Stimulated activated CD8-positive, alpha-beta memory T cell treated with anti-CD3 and anti-CD28 coated beads, Interleukin-12 subunit alpha, Interleukin-12 subunit beta, amount 100 ng/mL, for 4 hours (primary cell): ENCODE measurements at places on chromosomes 1 and 21.

GRCh38 chr1:191022856-191023255, 545.2 kb upstream of the BRINP3 start:
- no peak for DNase-seq

- DNase-seq = no peak
Observed at GRCh38 chr1:76938304-76938703, 71.0 kb downstream of the ST6GALNAC5 start.

DNA sequence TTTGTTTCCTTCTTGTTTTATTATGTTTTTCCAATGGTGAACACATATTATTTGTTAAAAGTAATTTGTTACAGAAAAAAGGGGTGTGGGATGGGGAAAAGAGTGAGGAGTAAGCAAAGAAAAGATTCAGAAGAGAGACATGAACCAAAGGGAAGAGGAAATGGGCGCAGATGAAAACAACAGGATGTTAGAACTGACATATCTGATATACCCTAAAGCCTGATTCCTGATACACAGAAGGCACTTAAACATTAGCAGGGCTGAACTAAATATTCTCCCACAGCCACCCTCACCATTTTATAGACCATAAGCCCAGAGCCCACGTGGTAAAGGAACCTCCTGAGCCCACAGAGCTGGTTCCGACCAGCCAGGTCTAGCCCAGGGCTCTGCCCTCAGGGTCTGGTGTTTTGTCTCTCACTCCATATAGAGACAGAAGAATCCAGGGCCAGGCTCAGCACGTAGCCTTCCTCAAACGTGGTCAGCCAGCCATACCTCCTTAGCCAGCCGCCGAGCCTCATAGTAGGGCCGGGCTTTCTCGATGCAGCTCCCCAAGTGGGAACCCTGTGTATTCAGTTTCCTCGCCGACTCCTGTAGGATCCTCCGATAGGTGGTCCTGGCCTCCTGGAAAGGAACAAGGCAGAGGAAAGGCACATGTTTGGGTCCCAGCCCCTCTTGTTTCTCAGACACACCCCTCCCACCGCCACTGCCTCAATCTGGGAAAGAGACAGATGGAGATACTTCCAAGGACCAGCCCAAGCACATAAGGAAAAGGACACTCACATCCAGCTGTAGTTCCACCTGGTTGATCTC, 9.5 kb downstream of the SH3BP5L start:
- no peak for DNase-seq

GRCh38 chr1:188426561-188426960, 1597.8 kb downstream of the PLA2G4A start:
- DNase-seq = no peak

DNA sequence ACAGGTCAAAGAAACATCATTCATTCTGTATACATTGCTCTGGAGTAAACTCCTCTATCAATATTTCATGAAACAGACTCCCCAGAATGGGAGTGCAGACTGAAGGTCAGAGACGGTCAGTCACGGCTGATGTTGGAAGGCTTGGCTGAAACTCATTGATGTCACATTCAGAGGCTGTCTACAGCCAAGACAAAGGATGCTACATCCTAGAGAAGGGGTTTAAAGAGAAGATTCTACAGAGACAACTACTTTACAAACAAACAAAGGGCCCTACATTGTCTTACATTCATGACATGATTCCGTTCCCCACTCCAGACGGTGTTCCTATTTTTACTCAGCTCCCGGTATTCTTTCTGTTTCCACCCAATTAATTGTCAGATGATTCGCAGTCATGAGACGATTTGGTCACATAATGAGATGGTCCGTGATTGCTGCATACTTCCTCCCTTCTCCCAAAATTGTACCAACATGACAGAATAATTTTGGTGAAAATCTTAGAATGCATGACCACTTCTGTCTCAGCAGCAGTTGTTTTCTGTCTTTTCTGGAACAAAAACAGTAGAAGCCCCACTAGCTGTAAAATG, 73.8 kb upstream of the VAV3 start:
- no peak for DNase-seq

DNA sequence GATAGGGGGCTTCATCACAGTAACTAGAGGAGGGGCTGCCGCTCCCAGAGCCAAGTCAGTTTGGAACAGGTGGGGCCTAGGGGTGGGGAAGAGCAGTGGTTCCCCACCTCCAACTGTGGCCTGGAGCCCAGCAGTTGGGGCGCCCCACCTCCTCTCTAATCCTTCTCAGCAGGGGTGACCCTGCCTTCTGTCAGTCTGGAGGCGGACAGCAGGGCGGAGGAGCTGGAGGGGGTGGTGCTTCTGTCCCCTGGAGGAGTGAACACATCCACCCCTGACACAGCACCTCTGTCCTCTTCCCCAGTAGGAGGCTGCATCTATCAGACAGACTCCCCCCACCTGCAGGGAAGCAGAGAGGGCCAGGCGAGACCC, 73.8 kb downstream of the MRPL37 start:
- DNase-seq = no peak

GRCh38 chr1:64051796-64052195, 151.6 kb upstream of the UBE2U start:
- DNase-seq = no peak

DNA sequence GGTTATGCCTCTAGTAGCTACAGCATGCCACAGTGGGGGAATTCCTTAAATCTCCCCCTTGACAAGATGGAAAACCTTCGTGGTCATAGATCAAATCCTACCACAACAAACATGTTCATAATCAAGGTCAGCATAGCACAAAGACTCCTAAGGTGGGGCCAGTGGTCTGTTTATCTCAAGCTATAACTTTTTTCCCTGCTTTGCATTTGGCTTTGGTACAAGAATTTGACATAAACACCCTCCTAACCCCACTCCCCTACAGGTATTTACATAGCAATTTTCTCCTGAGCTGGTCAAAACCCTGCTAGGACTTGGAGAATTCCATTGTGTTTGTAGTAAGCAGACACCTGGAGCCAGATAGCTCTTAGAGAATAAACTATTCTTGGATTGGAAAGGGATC, 58.5 kb downstream of the HIVEP3 start:
- no peak for DNase-seq

DNA sequence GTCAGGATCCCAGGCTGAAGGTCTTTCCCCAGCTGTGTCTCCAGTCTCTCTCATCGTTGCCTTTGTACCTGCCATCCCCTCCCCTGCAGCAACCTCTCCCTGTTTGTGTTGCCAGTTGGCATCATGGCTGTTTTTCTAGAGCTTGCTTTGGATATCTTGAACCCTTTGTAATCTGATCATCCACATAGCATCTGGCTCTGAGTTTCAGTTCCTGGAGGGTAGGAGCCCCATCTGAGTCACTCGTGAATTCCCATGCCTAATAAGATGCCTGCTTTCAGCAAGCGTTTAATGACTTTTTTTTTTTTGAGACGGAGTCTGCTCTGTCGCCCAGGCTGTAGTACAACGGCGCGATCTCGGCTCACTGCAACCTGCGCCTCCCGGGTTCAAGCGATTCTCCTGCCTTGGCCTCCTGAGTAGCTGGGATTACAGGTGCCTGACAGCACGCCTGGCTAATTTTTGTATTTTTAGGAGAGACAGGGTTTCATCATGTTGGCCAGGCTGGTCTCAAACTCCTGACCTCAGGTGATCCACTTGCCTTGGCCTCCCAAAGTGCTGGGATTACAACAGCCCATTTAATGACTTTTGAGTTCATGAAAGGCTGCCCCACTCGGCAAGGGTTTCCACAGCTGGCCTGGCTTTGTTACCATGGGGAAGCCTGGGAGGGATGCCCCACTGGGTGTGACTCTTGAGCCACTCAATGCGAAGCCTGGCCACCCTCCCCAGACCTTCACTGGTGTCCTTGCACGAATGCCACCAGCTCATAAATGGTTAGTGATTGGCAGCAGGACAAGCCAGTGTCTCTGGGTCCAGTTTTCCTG, 11.9 kb downstream of the ALPL start:
- DNase-seq = no peak

- no peak for DNase-seq
Observed at GRCh38 chr1:53141487-53142055, 867 bp downstream of the SLC1A7 start.

- DNase-seq = no peak
Observed at GRCh38 chr21:34914239-34914638, 134.9 kb downstream of the RUNX1 start.

GRCh38 chr1:156104065-156104810, 10.3 kb upstream of the LMNA start:
- DNase-seq = no peak

GRCh38 chr1:182249201-182249676, 142.4 kb downstream of the GLUL start:
- DNase-seq = no peak

DNA sequence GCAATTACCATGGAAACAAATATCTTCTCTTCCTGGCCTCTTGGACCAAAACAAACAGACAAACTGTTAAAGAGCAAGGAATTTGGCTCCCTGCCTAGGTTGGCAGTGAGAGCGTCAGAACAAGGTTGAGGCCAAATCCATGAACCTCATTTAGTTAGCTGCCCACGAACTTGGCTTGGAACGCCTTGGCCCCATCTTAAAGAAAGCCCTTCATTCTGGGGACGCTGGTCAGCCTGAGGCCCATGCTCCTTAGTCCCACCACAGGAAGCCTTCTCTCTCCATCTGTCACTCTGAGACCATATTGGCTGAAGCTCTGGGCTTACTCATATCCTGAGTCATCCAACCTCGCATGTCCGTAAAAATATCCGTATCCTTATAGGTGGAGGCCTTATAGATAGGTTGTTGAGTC, 62.4 kb upstream of the DIRAS3 start:
- DNase-seq = no peak

DNA sequence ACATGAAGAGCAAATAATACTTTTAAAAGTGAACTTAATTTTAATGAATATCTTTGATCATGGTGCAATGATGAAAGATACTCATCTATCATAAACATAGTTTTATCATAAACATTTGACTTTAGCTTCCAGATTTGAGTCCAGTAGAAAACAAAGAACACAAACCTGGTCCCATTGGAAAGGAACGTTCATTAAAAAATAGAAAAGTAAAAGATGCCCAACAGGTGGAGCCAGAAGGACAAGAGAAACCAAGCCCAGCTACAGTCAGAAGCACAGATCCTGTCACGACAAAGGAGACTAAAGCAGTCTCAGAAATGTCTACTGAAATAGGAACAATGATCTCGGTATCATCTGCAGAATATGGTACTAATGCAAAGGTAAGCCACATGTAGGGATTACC, 55.6 kb upstream of the MYOCOS start:
- no peak for DNase-seq

GRCh38 chr1:234891427-234891826, 237.2 kb downstream of the TOMM20 start:
- no peak for DNase-seq

- DNase-seq = no peak
Observed at GRCh38 chr1:101004670-101005069, 20.9 kb downstream of the DPH5 start.

- DNase-seq = no peak
Observed at GRCh38 chr1:209601809-209602657, 18.5 kb downstream of the CAMK1G start.

GRCh38 chr1:99228153-99228552, 36.1 kb upstream of the PLPPR4 start:
- no peak for DNase-seq

- DNase-seq = no peak
Observed at GRCh38 chr1:109791495-109792043, 27.8 kb upstream of the EPS8L3 start.

DNA sequence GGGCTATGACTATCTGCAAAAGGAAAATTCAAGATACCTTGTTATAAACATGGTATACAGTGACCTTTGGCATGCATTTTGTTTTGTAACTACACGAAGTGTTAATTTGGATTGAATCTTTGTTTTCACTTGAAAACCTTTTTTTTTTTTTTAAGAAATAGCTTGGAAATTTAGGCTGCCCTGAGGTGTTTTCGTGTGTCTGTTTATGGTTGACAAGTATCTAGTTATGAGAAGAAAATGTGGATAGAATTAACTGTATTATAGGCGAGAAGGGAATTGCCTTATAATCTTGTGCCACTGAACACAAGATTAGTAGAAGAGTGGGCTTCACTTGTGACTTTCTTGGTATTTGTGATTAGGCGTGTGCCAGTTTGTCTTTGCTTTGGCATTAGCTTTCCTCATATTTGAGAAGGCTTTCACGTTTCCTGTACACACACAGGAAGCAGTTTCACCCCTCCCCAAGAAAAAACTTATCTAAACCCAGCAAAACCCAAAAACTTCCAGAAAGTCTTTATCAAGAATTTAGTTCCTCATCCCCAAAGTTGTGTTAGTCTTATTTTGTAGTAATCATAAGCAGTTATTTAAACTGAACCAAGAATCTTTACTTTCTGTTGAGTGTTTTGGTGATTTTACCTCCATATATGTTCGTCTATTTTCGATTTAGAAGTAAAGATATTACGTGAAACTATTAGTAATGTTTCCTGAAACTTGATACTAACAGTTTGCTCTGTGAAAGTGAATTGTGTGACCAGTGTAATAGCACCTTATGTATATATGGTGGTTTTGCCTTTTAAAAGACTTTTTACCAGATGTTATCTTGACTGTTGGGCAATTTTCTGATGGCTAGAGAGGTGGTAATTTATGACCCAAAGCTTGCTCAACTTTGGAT, 3.8 kb downstream of the DYRK1A start:
- no peak for DNase-seq

DNA sequence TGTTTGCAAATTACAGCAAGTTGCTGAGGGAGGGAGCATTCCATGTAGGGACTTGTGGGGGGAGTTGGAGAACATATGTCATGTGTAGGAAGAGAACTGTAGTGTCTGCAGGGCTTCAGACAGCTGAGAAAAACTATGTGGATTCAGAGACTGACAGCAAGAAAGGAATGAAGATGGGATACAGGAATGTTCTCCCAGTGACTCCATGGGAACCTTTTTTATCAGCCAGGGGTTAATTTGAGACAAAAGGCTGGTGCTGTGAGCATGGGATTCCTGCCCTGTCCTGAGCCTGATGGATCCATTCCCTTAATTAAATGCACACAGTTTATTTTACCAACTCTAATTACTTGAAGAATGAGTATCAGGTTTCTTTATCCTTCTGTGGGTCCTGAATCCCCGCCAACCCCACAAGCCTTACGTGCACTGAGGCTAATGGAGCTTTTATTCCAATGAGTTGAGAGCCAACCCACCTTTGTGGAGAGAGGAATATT, 26.5 kb upstream of the PLXNA2 start:
- no peak for DNase-seq

- peak; percentile 5 for DNase-seq
Observed at GRCh38 chr1:43582162-43582566, 51.5 kb downstream of the PTPRF start.

- DNase-seq = no peak
Observed at GRCh38 chr1:192925609-192926008, 116.8 kb downstream of the RGS2 start.

GRCh38 chr1:187092104-187092503, 263.4 kb downstream of the PLA2G4A start:
- DNase-seq = no peak

- DNase-seq = no peak
Observed at GRCh38 chr1:203089001-203089650, 3.3 kb upstream of the MYOG start.
